ENCODE measurements at places on chromosomes 3 and 15.
A peak's percentile ranks its signal among the peaks of the same experiment; 100 is the strongest.

DNA sequence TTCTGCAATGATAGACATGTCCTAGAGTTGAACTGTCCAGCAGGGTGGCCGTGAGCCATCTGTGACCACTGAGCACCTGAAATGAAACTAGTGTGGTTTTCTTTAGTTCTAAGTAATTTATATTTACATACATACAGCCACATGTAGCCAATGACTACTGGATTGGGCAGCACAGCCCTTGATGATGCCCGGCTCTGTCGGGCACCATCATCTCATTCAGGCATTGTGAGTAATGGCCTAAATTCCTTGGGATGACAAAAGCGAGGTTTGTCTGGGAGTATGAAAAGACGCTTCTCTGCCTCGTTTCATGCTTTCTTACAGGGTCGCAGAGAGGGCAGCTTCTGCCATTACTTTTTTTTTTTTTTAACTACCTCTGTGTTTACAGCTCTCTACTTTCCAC is 251.9 kb upstream of the HES1 start:
- no peak for DNase-seq

- no peak for DNase-seq
Observed at GRCh38 chr15:81346611-81347010, 22.7 kb upstream of the STARD5 start.

DNA sequence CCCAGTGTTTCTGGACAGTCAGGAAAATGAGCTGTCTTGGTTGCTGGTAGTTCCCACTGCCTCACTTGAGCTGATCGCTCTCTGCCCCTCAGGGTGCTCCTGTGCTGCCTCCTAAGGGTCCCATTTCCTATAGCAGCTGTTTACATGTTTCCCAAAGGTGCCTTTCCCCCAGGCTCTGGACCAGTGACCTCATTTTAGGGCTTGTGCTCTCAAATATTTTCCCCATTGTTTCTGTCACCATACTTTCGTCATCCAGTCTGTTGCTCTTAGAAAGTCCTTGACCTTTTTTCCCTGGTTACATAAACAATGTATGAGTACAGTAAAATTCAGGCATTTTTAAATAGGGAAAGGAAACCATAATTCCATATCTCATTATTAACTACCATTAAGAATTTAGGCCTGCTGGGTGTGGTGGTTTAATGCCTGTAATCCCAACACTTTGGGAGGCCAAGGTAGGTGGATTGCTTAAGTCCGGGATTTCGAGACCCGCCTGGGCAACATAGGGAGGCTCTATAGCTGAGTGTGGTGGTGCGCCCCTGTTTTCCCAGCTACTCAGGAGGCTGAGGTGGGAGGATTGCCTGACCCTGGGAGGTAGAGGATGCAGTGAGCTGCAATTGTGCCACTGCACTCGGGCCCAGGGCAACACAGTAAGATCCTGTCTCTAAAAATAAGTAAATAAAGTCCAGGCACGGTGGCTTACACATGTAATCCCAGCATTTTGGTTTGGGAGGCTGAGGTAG is 11.7 kb downstream of the RAD54L2 start:
- no peak for DNase-seq

GRCh38 chr3:120443626-120444123 is 7.1 kb downstream of the FSTL1 start:
- no peak for DNase-seq

GRCh38 chr15:76201536-76202255 is 109.6 kb downstream of the ETFA start:
- DNase-seq, result no peak

GRCh38 chr3:40228792-40229350 is 80.6 kb upstream of the EIF1B start:
- DNase-seq, result no peak

- DNase-seq, result no peak
Observed at GRCh38 chr15:93265111-93265556, 176.1 kb upstream of the RGMA start.

DNA sequence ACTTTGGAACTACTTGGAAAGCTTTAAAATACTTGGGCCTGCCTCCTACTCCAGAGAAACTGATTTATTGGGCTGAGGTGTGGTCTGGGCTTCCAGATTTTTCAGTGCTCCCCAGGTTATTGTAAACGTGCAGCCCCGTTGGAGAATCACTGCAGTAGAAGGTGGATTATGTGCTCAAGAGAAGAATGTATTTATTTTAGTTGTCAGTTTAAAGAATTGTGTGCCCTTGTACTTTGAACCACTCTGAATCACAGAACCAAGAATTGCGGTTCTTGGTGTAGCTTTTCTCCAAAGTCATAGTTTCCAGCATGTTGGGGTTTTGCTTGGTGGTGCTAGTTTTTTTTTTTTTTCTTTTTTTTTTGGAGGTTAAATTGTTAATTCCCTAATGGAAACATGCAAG is 1.6 kb downstream of the TATDN2 start:
- DNase-seq, result no peak

GRCh38 chr15:60511351-60512031 is 32.5 kb upstream of the ICE2 start:
- no peak for DNase-seq

GRCh38 chr15:77988347-77989295 is 88.9 kb downstream of the TBC1D2B start:
- no peak for DNase-seq

DNA sequence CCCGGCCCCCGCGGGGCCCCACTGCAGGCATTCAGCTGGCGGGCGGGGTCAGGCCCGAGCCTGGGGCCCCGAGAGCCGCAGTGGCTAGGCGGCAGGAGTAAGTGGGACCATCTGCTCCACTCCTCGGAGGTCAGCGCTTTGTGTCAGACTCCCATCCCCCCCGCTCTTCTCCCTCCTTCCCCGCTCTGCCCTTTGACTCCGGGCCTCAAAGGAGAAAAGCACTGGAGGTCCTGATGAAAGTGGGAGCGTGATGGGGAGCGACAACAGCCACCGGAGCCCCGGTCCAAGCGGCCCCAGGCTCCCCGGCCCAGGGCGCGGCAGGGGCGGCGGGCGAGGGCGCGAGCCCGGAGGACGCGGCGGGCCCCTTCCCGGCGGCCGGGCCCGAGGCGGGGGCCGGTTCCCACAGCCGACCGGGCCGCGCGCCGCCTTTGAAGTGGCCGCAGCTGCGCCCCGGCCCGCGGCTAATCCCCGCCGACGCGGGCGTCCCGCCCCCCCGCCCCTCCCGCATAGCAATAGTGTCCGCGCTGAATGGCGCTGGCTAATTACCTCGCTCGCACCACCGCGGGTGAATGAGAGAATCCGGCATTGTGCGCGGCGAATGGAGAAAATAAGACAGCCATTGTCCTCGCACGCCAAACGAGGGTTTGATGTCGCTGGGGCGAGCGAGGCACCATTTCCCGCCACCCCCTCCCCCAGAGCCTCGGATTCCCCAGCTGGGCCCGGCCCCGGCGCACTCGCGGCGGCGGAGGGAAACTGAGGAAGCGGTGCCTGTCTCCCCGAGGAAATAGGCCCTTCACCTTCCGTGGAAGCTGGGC is 22.4 kb downstream of the IGDCC3 start:
- DNase-seq, result no peak

DNA sequence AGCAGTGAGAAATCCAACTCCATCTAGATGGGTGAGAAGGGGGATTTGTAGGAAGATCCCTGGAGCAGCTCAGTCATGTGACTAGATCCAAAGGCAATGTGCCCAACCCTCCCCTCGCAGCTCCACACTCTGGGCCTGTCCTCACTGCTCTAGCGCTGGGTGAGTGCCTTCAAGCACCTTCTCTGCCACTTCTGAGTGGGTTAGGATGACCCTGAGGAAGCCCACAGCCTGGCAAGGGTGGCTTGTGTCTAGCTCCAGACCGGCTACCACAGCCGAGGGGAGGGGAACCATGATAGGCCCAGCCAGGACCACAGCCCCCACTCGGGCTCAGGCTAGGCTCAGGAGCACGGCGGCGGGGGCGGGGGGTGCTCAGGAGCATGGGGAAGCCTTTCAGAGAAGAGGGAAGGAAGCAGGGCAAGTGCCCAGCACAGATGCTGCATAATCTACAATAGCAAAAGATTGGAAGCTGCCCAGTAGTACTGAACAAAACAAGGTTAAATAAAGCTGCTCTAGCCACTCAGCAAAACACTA is 1.7 kb downstream of the SPATA12 start:
- DNase-seq, result no peak

DNA sequence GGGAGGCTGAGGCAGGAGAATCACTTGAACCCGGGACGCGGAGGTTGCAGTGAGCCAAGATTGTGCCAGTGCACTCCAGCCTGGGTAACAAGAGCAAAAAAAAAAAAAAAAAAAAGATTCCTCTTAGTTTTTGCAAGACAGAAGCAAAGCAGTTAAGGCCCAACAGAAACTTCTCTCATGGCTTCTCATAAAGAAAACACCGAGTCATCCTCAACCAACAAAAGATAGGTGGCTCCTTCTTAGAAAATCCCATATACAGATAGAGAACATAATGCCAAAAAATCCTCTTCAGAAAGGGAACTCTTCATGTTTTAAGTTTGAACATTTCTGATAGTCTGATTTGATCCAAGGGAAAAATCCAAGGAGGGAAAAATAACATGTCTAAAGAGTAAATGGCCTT is 12.5 kb upstream of the SKIL start:
- DNase-seq, result no peak

DNA sequence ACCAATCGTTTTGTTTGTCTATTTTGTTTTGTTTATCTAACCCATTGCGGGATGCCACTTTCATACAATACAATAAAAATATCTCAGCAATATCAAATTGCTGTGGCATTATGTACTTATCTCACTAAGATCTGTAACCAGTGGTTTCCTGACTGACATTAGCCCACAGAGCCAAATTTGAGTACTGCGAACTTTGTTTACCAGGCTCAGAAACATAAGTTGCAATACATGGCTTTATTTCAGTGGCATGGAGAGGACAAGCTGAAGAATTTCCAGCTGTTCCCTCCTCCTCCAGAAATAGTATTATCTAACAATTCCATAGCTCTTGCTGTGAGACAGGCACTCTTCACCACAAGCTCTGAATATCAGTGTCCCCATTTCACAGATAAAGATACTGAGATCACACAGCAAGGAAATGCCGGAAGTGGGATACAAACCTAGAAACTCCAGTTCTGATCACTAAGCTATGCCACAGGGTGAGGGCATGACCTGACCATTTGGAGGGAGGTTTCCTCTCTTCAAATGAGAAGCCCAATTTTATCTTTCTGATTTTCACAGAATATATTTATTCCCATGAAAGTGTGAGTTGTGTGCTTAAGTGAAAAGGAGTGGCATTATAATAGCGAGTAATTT is 469.9 kb upstream of the CBLB start:
- DNase-seq, result peak; percentile 61

Measured in CD4-positive, alpha-beta T cell treated with Interleukin-17A for 1 hour (primary cell).